ENCODE measurements at places on chromosomes 6 and 20.
A peak's percentile ranks its signal among the peaks of the same experiment; 100 is the strongest.

GRCh38 chr20:58070664-58071196, 157.7 kb downstream of the ANKRD60 start:
- DNase-seq = no peak

- no peak for DNase-seq
Observed at GRCh38 chr6:45527210-45527609, 149.5 kb upstream of the SUPT3H start.

DNA sequence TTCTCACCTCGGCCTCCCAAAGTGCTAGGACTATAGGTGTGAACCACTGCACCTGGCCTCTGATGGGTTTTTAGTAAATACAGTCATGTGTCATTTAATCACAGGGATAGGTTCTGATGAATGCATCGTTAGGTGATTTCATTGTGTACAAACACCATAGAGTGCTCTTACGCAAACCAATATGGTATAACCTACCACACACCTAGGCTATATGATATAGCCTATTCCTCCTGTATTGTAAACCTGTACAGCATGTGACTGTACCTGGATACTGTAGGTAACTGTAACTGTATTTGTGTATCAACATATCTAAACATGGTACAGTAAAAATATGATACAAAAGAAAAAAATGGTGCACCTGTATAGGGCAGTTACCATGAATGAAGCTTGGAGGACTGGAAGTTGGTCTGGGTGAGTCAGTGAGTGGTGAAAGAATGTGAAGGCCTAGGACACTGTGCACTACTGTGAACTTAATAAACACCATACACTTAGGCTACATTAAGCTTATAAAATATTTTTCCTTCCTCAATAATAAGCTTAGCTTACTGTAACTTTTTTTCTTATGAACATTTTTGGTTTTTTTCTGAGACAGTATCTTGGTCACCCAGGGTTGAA, 10.0 kb downstream of the BICRAL start:
- DNase-seq = no peak

GRCh38 chr20:22944062-22944461, 91.0 kb upstream of the SSTR4 start:
- DNase-seq = no peak

DNA sequence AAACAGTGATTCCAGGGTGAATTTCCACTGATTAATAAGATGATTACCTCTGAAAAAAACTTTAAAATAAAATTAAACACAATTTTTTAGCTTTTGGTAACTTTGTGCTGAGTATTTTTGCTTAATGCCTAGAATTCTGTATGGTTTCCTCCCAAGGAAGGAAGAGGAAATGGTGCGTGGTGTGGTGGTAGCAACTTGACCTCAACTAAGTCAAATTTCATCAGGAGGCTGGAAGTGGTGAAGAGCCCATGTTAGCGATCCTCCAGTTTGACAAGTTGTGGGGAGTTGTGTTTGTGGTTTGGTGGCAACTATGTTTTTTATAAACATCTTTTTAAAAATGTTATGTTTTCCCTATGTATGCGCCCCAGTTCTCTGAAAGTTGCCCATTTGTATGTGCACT, 5.0 kb upstream of the RTF2 start:
- no peak for DNase-seq

DNA sequence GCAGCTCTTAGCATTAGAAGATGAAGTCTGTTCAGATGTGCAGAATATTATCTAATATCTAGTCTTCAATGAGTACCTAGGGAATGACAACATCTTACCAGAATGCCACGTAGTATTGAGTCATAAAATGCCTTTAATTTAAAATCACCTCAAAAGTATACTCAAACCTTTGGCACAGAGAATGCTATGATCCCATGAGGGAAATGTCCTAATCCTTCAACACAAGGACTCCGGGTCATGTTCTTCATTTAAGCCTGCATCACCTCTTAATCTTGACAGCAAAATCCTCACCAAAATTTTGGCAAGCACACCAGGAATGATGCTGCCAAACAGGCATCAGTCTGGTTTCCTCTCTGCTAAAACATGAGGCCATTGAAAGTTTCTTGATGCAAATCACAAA, 23.6 kb upstream of the MARCKS start:
- DNase-seq = peak; percentile 41

DNA sequence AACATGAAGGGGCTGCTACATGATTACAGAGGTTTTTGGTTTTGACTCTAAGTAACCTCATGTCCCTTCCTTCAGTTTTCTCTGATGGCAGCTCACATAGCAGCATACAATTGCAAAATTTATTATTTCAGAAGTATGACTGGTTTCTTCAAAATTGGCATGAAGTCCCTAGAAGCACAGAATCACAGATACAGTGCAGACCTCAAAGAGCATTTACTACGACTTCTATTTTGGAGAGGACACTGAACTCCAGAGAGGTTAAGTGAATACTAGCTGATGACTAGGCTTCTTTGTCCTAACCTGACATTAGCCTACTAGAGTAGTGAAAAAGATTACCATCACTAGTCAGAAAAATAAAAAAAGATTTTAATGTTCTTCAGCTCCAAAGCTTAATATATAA, 664.3 kb downstream of the RFPL4B start:
- DNase-seq = no peak

DNA sequence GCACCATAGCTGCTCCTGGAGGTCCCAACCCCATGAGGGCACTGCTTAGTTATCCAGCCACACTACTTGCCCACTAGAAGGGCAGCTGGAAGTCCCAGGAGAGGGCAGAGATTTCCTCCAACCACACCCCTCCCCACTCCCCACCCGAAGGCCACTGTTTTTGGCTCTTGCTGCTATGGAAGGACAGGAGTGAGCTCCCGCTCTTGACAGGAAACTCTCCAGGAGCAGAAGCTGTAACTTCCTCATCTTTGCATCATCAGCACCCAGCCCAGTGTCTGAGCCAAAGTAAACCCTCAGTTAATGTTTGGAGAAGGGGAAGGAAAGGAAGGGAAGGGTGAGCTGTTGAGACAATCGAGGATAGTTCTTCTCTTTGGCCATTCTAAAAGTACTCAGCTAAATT, 120.7 kb downstream of the MTFR2 start:
- DNase-seq = peak; percentile 10

DNA sequence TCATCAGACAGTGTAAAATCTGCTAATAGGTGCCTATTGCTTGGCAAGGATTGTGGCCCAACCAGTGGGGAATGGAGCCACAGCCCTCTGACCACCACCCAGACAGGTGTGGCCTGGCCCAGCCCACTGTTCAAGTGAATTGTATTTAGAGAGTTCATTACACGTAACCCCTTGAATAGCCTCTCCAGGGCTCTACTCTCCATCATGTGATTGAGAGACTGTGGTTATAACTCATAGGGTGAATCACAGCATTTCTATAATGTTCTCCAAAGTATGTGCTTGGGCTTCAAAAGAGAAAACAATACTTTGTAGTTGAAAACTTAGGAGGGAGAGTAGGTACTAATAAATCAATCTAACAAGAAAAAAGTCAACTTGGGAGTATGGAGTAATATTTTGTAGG, 38.4 kb downstream of the ALDH8A1 start:
- peak; percentile 82 for DNase-seq

GRCh38 chr20:38812182-38812581, 6.7 kb downstream of the PPP1R16B start:
- no peak for DNase-seq

DNA sequence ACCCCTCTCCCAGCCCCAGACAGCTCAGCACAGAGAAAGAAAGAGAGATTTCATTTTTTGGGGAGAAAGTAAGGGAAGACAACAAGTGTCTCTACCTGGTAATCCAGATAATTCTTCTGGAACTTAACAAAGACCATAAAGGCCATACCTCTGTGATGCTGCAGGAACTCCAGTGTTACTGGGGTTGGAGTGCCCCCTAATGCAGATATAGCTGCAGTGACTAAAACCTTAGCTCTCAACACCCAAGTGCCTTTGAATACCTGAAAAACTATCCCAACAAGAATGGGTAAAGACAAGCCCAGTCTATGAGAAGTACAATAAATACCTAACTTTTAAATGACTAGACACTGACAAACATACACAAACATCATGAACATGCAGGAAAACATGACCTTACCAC, 365.3 kb upstream of the PTCHD4 start:
- peak; percentile 7 for DNase-seq

GRCh38 chr6:1215023-1215422, 96.9 kb upstream of the FOXQ1 start:
- no peak for DNase-seq

GRCh38 chr6:136161950-136162349, 88.2 kb downstream of the MTFR2 start:
- DNase-seq = no peak

DNA sequence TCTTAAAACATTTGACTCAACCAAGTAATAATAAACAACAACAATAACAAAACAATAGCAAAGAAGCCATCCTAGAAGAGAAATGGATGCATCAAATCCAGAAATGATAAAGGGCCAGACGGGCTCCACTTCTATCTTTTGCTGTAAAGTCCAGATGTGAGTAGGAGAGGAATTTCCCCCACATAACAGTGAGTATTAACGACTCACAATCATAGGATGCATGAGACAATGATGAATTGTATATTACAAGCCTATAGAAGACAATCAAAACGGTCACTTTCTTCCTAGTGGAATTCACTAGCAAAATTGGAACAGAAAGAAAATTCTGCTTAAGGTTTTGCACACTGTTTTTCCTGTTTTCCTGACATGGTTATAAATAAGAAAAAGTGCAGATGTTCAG, 97.0 kb upstream of the PREP start:
- DNase-seq = no peak

- no peak for DNase-seq
Observed at GRCh38 chr6:55064711-55065420, 109.4 kb upstream of the HCRTR2 start.

DNA sequence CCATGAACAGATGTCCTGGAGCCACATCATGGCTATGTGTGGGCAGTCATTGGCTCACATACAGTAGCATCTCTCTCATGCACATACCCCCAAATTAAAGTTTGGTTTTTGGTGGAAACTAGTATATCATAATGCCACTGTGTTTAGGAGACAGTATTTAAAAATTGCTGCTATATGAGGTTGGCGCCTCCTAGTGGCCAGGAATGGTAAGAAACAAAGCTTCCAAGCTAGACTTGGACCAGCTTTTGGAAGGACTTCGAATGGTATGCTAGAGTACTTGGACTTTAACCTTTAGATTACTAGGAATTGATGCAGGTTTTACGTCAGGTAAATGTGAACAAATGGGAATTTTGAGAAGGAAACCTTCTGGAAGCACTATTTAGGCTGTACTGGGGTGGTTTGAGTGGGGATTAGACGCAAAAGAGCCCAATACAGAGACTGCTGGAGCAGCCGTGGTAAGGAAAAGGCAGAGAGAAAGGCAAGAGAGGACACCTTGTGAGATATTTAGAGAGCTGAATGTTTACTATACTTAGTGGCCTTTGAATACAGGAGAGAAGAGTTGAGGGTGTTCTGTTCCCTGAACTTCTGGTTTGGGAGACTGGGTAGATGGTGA, 23.8 kb downstream of the PRSS35 start:
- DNase-seq = peak; percentile 37

DNA sequence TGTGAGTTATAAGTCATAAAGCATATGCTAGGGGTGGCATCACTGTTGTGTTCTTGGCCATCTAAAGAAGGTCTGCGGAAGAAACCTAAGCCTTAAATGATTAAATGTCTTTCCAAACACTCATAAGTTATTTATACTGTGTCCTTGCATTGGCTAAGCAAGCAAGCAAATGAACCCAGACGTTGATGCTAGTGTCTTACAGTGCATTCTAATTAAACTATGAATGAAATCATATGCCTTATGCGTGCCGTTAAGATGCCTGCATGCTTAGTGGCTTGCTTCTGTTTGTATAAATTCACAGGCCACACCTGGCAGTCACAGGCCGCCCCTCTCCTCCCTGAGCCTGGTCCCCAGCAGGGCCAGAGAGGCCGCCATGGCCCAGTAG, 49.9 kb downstream of the RIN2 start:
- no peak for DNase-seq

- peak; percentile 98 for DNase-seq
Observed at GRCh38 chr6:22320750-22321149, 23.9 kb upstream of the PRL start.

GRCh38 chr20:33506576-33506975, 16.7 kb downstream of the CBFA2T2 start:
- no peak for DNase-seq

GRCh38 chr6:13496513-13497190, 9.3 kb upstream of the GFOD1 start:
- DNase-seq = peak; percentile 54

DNA sequence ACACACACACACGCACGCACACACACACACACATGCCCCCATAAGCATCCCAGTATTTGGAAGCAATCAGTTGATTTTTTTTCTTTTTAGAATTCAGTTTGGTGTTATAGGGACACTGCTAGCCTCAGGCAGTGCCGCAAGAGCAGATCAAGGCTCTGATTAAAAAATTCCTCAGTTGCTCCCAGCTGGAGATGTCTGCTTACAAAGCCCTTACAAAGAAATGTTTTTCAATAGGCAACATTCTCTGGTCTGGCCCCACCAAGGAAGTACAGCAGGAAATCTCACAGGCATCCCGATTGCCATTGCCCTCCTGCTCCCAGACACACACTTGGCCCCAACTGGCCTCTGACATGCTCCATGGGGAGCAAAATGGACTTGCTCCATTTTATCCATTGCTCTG, 22.9 kb upstream of the CD83 start:
- no peak for DNase-seq

DNA sequence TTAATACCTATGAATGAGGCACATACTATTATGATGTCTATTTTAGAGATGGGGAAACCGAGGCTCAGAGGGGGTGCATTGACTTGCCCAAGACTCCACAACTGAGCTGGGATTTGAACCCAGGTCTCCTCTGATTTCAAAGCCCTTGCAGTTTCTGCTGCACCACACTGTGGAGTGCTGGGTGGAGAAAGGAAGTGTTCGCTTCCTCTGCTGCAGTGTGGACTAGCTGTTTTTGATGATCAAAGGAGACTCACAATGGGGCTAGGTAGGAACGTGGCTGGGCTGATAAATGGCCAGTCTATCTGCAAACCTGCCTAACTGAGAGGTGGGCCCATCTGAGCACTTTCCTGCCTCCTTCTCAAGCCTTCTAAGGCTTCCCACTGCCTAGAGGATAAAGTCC, 87.2 kb downstream of the CD40 start:
- DNase-seq = no peak

GRCh38 chr6:89400912-89401399, 11.1 kb downstream of the RRAGD start:
- no peak for DNase-seq

DNA sequence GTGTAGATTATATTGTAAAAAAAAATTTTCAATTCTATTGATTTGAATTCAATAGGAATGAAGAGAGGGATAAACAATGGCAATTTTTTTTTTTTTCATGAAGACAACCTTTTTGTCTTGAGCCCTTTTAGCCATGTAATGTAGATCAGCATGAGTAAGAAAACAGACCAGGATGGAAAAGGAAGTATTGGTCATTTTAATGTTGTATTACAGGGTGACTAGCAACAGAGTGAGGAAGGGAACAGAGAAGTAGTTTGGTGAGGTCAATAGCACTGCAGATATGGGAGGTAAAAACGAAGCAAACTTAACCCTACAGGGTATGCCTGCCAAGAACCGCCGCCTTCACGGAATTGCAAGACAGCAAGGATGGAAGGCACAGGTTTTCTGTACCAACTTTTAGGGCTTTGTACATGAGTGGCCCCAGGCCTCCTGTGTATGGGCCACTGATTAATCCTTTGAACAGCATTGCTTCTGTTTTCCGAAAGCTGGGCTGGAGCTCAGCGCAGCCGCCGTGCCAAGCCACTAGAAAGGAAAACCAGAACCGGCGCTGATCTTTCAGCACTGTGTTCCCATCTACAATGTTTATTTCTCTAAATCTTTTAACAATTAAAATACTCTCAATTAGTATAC, 383.7 kb downstream of the CENPW start:
- peak; percentile 27 for DNase-seq

GRCh38 chr20:35568645-35569044, 26.8 kb downstream of the ERGIC3 start:
- no peak for DNase-seq
